GM04504 (cell line): ENCODE measurements at places on chromosomes 16 and 17.

DNA sequence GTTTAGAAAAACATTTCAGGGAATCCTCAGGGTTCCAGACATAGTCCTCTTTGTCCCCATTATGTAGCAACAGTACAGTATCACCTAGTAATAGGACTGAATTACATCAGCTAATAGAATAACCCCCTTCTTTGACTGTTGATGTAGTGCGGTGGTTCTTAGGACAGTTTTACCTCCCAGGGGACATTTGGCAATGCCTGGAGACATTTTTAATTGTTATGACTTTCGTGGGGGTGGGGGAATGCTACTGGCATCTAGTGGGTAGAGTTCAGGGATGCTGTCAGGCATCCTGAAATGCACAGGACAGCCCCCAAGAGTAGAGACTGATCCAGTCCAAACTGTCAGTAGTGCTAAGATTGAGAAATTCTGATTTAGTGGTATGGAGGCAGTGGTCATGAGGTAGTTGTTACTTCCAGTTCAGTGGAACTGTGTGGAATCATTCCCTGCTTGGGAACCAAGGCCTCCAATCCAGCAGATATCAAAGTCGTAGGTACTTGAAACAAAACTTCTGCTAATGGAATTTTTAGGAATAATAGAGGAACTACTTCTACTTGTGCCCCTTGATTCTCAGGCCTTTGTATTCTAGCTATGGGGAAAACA is 20.3 kb downstream of the NF1 start:
- no peak for DNase-seq

- DNase-seq = peak; percentile 31
These were observed 8.3 kb upstream of the LPCAT2 start for GRCh38 chr16:55500530-55501011.

DNA sequence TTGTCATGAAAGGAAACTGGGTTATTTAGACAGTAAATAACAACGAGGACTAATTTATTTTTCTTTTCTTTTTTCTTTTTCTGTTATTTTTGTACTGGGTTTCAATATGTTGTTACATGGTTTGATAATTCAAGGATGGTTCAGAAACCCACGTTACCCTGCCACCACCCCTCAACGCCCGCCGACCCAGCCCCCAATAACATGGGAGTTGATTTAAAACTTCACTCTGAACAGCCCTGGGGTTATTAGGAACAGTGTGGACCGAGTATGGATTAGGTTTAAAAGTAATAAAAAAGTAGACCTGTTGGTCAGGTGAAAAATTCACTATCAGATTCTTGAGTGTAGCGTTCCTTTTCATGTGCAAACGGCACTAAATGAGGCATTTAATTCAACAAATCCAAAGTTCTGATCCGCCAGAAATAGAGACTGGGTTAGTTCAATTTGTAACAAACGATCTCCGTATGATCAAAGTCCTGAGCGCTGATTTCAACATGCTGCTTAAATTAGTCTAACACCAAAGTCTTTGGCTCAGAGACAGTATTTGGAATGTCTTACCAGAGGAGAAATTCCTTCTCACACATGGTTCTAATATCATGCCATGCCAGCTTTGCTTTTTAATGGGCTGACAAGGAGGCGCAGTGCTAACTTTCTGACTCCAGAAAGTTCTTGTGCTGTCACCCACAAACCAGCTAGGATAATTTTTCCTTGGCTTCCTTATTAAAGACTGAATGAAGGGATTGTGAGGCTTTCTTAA is 173.1 kb upstream of the IRX3 start:
- DNase-seq = peak; percentile 58

- DNase-seq = no peak
These were observed at the start of gene HSF5 for GRCh38 chr17:58487589-58488427. HSF5 (minus strand) TSS chr17:58488408; CDS start chr17:58488274, 134 bp downstream.

DNA sequence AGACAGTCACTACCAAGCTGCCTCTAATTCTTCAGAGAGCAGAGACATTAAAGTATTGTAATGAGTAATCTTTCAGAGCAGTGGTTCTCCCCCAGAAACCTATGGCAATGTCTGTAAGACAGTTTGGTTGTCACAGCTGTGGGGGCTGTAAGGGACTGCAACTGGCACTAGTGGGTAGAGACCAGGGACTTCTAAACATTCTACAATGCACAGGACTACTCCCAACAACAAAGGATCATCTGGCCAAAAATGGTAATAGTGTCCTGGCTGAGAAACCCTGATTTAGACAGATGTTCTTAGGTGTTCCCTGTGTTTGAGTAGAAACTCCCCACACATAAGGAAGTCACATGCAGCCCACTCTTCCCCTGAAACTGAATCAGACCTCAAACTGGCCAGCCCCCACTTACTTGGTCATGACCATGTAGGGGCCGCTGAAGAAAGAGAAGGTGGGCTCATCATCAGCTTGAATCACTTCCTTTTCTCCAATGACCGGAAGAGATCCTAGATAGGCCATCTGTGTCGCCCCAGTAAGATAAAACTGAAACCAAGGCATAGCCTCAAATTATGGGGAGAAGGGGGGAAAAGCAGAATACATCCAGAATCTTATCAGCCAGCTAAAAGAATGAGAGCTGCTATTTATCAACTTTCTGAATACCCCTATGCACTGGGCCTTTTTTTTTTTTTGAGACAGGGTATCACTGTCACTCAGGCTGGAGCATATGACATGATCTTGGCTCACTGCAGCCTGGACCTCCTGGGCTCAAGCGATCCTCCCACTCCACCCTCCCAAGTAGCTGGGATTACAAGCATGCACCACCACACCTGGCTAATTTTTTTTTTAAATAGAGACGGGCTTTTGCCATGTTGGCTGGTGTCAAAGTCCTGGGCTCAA is 75.8 kb downstream of the TEX14 start:
- no peak for DNase-seq

- DNase-seq = no peak
These were observed 83.2 kb downstream of the LITAF start for GRCh38 chr16:11503566-11503965.

- DNase-seq = no peak
These were observed 21.0 kb downstream of the CNP start for GRCh38 chr17:41987642-41988041.

- peak; percentile 75 for DNase-seq
These were observed 23.8 kb downstream of the DEXI start for GRCh38 chr16:10918294-10919002.

- DNase-seq = no peak
These were observed 2.3 kb downstream of the NAT9 start for GRCh38 chr17:74773871-74774286.
